Nephron progenitor cell (in vitro differentiated cells): ENCODE measurements at places on chromosomes 2 and 18.

DNA sequence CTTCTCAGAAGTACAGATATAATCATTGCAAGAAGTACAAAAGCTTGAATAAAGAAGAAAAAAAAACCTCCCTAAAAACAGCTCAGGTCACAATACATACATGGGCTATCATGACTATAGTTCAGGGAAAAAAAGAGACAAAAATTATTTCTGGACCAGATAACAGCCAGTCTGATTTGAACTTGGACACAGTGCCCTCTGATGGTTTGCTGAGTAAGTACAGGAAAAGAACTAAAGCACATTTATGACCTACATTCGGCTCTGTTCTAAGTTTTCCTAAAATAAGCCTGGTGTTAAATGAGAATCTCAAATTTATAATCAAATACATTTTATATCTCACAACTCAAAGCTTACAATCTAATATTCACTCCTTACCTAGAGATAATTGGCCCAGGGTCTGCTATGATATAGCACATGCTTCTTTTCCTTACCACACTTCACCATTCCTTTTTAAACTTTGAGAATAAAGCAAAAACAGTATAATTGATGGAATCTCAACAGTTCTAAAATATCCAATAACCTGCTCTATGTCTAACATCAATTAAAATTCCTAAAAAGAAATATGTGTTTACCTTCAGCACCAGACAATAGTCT, 81.1 kb downstream of the RAPH1 start:
- no peaks in the 10 kb centered on the region for H3K4me1 ChIP-seq
- DNase-seq, result peak; percentile 22
- no peaks in the 10 kb centered on the region for H3K27me3 ChIP-seq
- H3K4me3 ChIP-seq, result no peak overlapping the region

DNA sequence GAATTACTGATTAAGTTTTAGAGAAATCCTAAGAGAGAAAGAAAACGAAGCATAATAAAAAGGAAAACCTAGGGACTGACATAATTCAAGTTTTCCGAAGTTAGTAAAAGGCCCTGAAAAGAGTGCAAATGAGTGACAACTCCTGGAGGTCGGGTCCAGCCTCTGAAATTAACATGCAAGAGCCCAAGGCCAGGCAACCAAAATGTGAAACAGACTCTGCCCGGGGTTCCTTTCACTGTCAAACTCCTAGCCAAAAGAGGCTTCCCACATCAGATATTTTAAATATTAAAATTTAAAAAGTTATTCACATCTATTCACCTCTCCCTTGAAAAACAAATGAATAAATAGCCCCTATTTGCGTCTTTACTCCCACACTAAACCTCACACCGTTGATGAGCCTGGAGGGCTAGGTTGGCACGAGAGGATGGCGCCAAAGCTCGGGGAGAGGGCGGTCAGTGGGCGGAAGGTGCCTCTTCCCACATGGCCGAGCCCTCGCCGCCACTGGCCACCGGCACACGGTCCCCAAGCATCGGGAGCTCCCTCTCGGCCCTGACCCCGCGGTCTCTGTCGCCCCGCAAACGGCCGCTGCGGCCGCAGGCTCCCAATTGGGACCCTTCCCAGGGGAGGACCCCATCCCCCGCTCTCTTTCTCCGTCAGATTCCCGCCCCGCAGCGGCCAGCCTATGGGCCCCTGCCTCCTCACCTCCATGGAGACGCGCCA, 630 bp downstream of the PPM1G start:
- peaks cover 22% of the 10 kb centered on the region for H3K27me3 ChIP-seq
- H3K36me3 ChIP-seq, result peaks cover 27% of the 10 kb centered on the region
- peak overlapping the region; percentile 85 for H3K4me3 ChIP-seq
- peak; percentile 60 for DNase-seq
- peaks cover 40% of the 10 kb centered on the region for H3K4me1 ChIP-seq

GRCh38 chr2:236107536-236107935, 60.6 kb downstream of the GBX2 start:
- peak overlapping the region; percentile 46 for H3K4me3 ChIP-seq
- H3K27ac ChIP-seq, result no peak overlapping the region
- H3K27me3 ChIP-seq, result no peaks in the 10 kb centered on the region
- peaks cover 8% of the 10 kb centered on the region for H3K36me3 ChIP-seq

- H3K27me3 ChIP-seq, result no peaks in the 10 kb centered on the region
- H3K36me3 ChIP-seq, result no peaks in the 10 kb centered on the region
- H3K4me3 ChIP-seq, result no peak overlapping the region
- H3K4me1 ChIP-seq, result no peaks in the 10 kb centered on the region
These were observed 97.7 kb downstream of the CAPN13 start for GRCh38 chr2:30709516-30709915.

DNA sequence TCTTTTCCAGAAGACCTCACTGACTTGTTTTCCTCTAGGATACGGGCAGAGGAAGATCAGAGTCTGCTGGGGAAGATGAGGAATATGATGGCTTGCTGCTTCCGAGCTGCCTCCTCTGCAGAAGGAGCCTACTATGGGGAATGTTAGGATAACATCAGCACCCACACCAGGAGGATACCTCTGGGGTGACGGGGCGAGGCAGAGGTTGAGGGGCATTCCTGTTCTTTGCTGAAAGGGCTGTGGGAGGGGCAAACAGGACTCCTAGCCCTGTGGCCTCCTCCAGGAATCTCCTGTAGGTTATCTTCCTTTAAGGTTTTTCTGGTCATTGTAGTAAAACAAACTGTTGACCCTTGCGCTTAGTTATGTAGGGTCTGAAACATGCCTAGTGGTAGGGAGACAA, 102.5 kb downstream of the CRIM1 start:
- no peak overlapping the region for H3K27ac ChIP-seq
- no peaks in the 10 kb centered on the region for H3K27me3 ChIP-seq
- peaks cover under 1% of the 10 kb centered on the region for H3K4me1 ChIP-seq

GRCh38 chr2:161041356-161041755, 118.9 kb upstream of the TANK start:
- no peak for DNase-seq
- H3K27ac ChIP-seq, result no peak overlapping the region
- H3K27me3 ChIP-seq, result peaks cover 23% of the 10 kb centered on the region
- H3K4me3 ChIP-seq, result no peak overlapping the region
- H3K36me3 ChIP-seq, result no peaks in the 10 kb centered on the region

DNA sequence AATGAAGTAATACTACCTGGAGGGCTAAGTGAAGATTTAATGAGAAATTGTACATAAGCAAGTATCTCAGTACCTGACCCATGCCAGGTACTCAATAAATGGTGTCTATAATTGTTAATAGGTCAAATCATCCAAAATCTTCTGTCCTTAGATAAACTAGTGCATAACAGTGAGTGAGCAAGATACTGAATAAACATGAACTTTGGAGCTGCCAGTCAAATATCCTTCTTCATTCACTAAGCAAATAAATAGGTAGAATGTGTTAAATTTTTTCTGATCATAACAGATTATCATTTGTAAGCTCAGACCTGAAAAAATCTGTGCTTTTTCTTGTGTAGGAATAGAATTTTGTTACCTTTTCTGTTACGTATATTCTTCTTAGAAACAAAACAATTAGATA, 39.6 kb downstream of the RAB3GAP1 start:
- H3K4me3 ChIP-seq, result no peak overlapping the region
- no peaks in the 10 kb centered on the region for H3K4me1 ChIP-seq
- H3K27ac ChIP-seq, result no peak overlapping the region
- H3K36me3 ChIP-seq, result peaks cover 49% of the 10 kb centered on the region
- no peaks in the 10 kb centered on the region for H3K27me3 ChIP-seq

- no peak for DNase-seq
- no peaks in the 10 kb centered on the region for H3K36me3 ChIP-seq
- no peak overlapping the region for H3K4me3 ChIP-seq
- peak overlapping the region; percentile 80 for H3K27ac ChIP-seq
These were observed 135.3 kb downstream of the PTGR3 start for GRCh38 chr18:75073654-75074053.

DNA sequence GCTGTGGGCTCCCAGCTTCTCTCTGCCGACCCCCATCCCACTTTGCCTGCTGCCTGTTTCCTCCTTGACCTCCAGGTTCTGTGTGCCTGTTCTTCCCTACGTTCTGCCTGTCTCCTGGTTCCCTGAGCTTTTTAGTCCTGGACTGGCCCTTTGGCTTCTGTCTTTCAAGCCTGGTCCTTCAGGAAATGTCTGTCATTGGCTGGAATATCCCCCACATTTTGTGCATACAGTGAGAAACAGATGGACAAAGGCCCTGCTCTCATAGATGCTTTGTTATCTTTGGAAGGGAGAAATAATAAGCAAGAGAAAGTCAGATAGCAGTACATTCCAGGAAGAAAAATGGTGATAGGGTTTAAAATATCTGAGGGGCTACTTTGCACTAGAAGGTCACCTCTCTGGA, 5.7 kb downstream of the MGAT5 start:
- H3K4me1 ChIP-seq, result peaks cover 17% of the 10 kb centered on the region
- H3K36me3 ChIP-seq, result peaks cover 9% of the 10 kb centered on the region

GRCh38 chr2:234292962-234293243, 204.0 kb downstream of the ARL4C start:
- peaks cover 3% of the 10 kb centered on the region for H3K27me3 ChIP-seq
- no peak for DNase-seq
- no peaks in the 10 kb centered on the region for H3K36me3 ChIP-seq
- H3K4me3 ChIP-seq, result no peak overlapping the region

DNA sequence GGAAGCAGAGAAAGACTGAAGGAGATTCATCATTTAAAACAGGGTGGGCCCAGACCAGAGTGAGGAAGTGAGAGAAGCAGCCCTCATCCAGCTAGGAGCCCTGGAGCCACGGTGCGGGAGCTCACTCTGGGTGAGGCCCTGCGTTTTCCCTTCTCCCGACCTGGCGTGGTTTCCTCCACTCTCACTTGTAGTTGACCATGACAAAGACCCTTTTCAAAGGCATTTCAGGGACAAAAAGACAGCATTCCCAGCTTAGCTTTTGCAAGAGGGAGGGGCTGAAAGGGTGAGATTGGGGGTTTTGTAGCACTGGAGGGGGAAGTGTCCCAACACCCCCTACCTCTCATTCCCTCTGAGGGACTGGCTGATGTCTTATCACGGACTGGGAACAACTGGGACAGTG, 56.6 kb downstream of the TRPM8 start:
- H3K27ac ChIP-seq, result no peak overlapping the region
- peaks cover 10% of the 10 kb centered on the region for H3K27me3 ChIP-seq
- no peak overlapping the region for H3K4me3 ChIP-seq
- no peak for DNase-seq

- H3K36me3 ChIP-seq, result no peaks in the 10 kb centered on the region
- H3K4me3 ChIP-seq, result no peak overlapping the region
- H3K27me3 ChIP-seq, result peaks cover 3% of the 10 kb centered on the region
- peaks cover 6% of the 10 kb centered on the region for H3K4me1 ChIP-seq
These were observed 26.6 kb upstream of the ITGA4 start for GRCh38 chr2:181430406-181431118.

DNA sequence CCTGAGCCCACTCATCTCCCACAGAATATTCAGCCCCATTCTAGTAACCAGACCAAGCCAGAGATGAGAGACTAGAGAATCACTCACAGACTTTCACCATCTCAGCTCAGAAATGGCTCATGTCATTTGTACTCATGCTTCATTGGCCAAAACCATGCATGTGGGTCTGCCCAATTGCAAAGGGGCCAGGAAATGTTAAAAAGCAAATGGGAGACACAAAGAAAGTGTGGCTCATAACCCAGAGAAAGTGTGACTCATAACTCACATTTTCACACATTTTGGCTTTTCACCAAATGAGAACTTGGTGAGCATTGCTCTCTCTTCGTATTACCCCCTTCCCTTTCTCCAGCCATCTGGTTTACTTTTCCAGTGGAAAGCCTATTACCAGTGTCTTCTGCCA, 66.2 kb downstream of the MDH1 start:
- peaks cover 2% of the 10 kb centered on the region for H3K27me3 ChIP-seq
- no peak overlapping the region for H3K4me3 ChIP-seq
- H3K4me1 ChIP-seq, result no peaks in the 10 kb centered on the region
- H3K36me3 ChIP-seq, result no peaks in the 10 kb centered on the region
- DNase-seq, result no peak
- no peak overlapping the region for H3K27ac ChIP-seq

GRCh38 chr2:13686262-13686661, 946.3 kb upstream of the LRATD1 start:
- H3K36me3 ChIP-seq, result no peaks in the 10 kb centered on the region
- no peak overlapping the region for H3K4me3 ChIP-seq
- no peak for DNase-seq
- no peaks in the 10 kb centered on the region for H3K4me1 ChIP-seq
- no peak overlapping the region for H3K27ac ChIP-seq

- H3K4me3 ChIP-seq, result no peak overlapping the region
- peaks cover 4% of the 10 kb centered on the region for H3K27me3 ChIP-seq
- no peak overlapping the region for H3K27ac ChIP-seq
- DNase-seq, result no peak
These were observed 47.0 kb downstream of the EVA1A start for GRCh38 chr2:75513616-75514170.

DNA sequence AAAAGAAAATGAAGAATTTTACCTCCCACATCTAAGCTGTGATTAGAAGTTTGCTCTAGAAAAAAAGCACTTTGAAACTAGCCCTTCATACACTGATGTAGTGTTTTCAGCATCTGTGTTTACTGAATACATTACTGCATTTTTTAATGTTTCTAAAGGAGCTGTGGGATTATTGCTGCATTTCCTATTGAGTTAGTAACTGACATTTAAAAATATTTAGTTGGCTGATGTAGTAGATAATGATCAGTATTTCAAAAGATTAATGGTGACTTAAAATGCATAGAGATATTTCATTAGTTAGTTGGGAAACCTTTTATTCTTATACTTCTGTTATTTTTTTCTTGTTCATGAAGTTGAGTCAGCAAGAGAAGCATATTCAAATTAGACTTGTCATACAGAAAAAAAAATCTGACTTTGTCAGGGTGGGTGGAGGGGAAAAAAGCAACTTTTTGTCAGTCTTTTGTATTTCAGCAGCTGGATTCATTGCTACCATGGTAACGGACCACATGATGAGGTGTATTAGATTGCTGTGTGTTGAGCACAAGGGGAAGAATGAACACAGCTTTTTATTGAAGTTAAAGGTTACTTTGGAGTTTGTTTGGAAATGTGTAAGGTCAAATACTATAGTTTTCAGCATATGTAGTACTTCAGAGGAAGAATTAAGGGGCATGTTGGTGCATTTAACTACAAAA, at the start of gene DTNA:
TSS of gene DTNA (plus strand) at position 549 of the 692 bp plus-strand sequence. CDS start 45,679 bp downstream, outside the sequence.
- peak within 1 kb of the TSS; percentile 77 for H3K4me3 ChIP-seq
- H3K27me3 ChIP-seq, result no peaks in the 10 kb centered on the region
- no peak for DNase-seq
- H3K36me3 ChIP-seq, result no peaks in the 10 kb centered on the region
- peak within 1 kb of the TSS; percentile 92 for H3K27ac ChIP-seq
- H3K4me1 ChIP-seq, result peaks cover 51% of the 10 kb centered on the region

- DNase-seq, result no peak
- H3K4me3 ChIP-seq, result no peak overlapping the region
- H3K36me3 ChIP-seq, result no peaks in the 10 kb centered on the region
- peaks cover 3% of the 10 kb centered on the region for H3K27me3 ChIP-seq
These were observed 431.5 kb downstream of the RNF144A start for GRCh38 chr2:7348761-7349160.

- DNase-seq, result no peak
- H3K4me3 ChIP-seq, result no peak overlapping the region
- H3K4me1 ChIP-seq, result peaks cover 27% of the 10 kb centered on the region
- peaks cover 23% of the 10 kb centered on the region for H3K27me3 ChIP-seq
- H3K36me3 ChIP-seq, result no peaks in the 10 kb centered on the region
These were observed 1.6 kb upstream of the RTP5 start for GRCh38 chr2:241867776-241868420.

GRCh38 chr2:109164739-109165221, 35.8 kb downstream of the SH3RF3 start:
- peaks cover 22% of the 10 kb centered on the region for H3K36me3 ChIP-seq
- no peak for DNase-seq
- no peak overlapping the region for H3K27ac ChIP-seq
- peaks cover 5% of the 10 kb centered on the region for H3K4me1 ChIP-seq
- H3K27me3 ChIP-seq, result peaks cover 2% of the 10 kb centered on the region
- H3K4me3 ChIP-seq, result no peak overlapping the region

GRCh38 chr2:209787416-209787815, 15.8 kb downstream of the UNC80 start:
- no peak overlapping the region for H3K27ac ChIP-seq
- no peak for DNase-seq
- no peak overlapping the region for H3K4me3 ChIP-seq
- H3K4me1 ChIP-seq, result no peaks in the 10 kb centered on the region
- peaks cover 6% of the 10 kb centered on the region for H3K27me3 ChIP-seq
- H3K36me3 ChIP-seq, result no peaks in the 10 kb centered on the region
